D341Med (cell line): ENCODE measurements at places on chromosomes 3 and 15.

GRCh38 chr3:55453886-55454496 is 33.1 kb downstream of the WNT5A start:
- no peak for DNase-seq

- no peak for DNase-seq
These were observed 52.0 kb downstream of the HRH1 start for GRCh38 chr3:11206316-11206715.

DNA sequence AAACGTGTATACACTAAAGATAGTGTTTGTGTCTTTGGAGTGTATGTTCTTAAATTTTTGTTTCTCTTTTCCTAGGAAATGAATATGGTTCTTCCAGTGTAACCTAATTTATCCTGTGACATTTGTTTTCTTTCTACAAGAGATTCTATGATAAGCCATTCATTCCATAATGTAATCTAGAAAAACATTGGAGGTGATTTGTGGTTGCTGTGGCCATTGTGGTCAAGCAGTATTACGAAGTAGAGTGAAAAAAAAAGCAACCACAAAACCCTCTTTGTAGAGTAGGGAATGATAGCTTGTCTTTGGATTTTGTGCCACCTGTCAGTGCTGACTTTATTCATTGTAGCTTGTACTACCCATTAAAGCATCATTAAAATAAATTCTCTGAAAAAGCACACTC is 1209.6 kb downstream of the ZPLD1 start:
- DNase-seq: no peak

- no peak for DNase-seq
These were observed 64.0 kb upstream of the PLSCR4 start for GRCh38 chr3:146314871-146315270.

GRCh38 chr15:98169551-98169950 is 209.0 kb downstream of the ARRDC4 start:
- no peak for DNase-seq
